ENCODE measurements at places on chromosomes 16 and 17. TPM values are rescaled to one million over a fixed set of nuclear protein-coding genes. Genes with fewer than 3 reads are reported as not detected.

The CES5A gene
- total RNA-seq = not detected

The DYNLRB2 gene
- total RNA-seq = not detected

The HLF gene
- total RNA-seq = 0.95 TPM

The SCGB1C2 gene
- not detected for total RNA-seq

The MMP2 gene
- total RNA-seq = not detected

The SLC16A6 gene
- 2.9 TPM for total RNA-seq

The TBC1D3I gene
- total RNA-seq = not detected

The GP1BA gene
- not detected for total RNA-seq

The CHST5 gene
- total RNA-seq = 0.40 TPM

The NPIPB13 gene
- 11.3 TPM for total RNA-seq
